NCI-H1105 treated with DMSO at 0.1 percent for 48 hours (cell line): ENCODE measurements at places on chromosomes 16 and 17.
A peak's percentile ranks its signal among the peaks of the same experiment; 100 is the strongest.

DNA sequence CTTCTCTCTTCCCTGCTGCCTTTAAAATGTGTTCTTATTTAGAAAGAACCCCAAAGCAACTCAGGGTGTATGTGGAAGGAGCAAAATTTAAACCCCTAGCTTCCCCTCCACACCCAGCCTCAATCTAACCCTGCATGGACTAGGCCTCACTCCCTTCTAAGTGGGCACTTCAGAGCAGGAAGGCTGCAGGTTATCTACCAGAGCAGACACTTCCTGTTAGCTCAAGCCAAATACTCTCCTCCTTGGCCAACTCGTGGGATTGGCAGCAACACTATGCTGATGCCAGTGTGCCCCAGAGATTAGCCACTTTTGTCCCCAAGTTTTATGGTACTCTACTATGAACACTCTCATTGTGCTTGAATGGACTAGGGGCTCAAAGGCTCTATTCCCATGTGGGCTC lies 35.6 kb downstream of the CCDC42 start:
- DNase-seq = no peak

GRCh38 chr16:11560701-11561453 lies 25.8 kb downstream of the LITAF start:
- no peak for DNase-seq

- no peak for DNase-seq
Observed at GRCh38 chr17:83171661-83172060, 92.3 kb downstream of the METRNL start.

- DNase-seq = no peak
Observed at GRCh38 chr16:81492311-81492761, 47.7 kb downstream of the CMIP start.

GRCh38 chr16:54585998-54586340 lies 299.4 kb upstream of the IRX3 start:
- DNase-seq = no peak

GRCh38 chr16:66958857-66959703 lies 2.0 kb upstream of the CES3 start:
- DNase-seq = no peak

GRCh38 chr16:3065742-3066439 lies 451 bp downstream of the IL32 start:
- no peak for DNase-seq

GRCh38 chr16:49336581-49336980 lies 37.0 kb upstream of the C16orf78 start:
- DNase-seq = no peak

DNA sequence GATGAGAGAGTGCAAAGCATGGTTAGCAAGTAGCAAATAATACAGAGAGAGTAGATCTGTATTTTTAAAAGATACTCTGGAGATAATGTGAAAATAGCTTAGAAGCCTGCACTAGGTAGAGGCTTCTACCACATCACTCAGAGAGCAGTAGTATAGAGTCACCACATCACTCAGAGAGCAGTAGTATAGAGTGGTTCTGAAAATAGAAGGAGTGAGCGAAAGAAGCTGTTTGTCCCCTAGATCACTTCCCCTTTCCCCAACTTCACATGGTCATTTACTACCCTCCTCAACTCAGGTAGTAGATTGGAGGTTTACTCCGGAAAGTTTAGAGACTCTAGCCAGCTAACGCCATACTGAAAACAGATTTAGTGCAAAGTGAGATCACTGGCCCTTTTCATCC lies 17.1 kb downstream of the DGKE start:
- DNase-seq = no peak

DNA sequence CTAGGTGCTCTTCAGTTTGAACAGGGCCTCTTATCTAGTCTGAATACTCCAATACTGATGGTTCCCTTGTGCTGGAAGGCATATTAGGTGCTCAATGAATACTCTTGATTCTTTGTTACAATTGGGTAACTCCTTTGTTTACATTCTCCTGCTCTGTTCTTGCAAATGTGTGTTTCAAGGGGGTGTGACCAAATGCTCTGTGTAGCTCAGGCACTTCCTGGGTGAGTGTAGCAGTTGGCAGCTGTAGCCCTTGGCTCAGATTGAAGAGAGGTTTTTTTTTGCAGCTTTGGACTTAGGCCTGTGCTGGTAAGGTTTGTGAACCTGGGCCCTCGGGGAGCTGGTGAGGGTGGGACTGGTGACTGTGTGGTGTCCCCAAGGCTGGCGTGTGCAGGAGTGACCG lies 20.2 kb downstream of the TBCD start:
- no peak for DNase-seq

DNA sequence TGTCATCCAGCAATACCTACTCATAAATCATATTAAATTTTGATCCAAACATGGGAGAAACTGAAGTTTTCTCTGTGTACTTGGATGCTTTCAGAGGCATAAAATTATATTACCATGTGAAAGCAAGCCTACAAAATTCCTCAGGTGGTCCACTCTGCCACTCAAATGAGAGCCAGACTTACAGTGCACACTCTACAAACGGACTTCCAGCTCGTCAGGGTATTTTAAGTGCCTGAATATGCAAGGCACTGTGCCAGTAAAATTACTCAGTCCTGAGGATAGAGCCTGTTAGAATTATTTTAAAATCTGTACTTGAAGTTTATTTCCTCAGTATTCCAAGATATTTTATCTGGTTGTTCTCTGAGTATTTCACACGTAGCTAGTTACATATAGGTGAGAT lies 54.5 kb downstream of the TENT4B start:
- DNase-seq = no peak

- no peak for DNase-seq
Observed at GRCh38 chr16:88569614-88569984, 604 bp upstream of the ZC3H18 start.

DNA sequence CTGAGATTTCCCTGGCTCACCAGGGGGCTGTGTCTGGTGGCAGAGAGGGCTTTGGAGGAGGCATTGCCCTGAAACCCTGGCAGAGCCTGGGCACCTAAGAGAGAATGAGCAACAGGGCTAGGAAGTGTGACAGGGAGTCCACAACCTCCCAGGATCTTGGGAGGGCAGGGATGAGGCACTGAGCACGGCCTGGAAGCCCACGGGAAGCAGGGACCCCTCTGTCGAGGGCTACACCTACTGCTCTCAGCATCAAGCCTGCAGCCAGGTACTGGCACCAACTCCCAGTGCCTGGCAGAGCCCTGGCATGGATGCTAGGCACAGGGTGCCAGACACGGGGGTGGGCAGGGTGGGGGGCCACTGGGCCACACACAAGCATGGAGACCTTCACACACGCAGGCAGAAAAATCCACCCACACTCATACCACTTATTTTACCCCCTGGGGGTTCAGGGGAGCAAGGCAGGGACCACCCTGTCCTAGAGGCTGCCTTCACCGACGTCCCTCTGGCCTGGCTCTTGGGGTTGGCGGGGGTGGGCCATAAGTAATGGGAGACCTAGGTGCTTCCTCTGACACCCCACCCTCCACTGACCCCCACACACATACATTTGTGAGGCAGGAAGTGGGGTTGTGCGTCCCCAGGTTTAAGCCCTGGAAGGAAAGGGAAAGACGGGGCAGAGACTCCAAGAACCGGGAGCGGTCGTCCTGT lies 970 bp upstream of the HSD11B2 start:
- no peak for DNase-seq

DNA sequence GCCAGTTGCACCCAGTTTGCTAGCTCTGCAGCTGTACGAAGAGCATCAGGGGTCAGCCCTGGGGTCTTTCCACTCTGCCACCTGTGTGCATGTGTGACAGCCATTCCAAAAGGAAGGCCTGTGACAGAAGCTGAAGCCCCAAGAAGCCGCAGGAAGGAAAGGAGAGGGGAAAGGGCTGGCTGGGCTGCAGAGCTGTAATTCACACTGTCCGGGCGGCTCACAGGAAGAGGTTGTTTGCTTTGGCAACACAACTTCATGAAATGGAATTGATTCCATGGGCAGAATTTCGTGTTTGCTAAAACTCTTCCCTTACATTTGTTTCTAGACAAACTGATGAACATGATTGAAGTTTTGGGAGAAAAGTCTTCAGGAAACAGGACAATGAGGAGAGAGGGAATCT lies 14.8 kb downstream of the TMEM204 start:
- DNase-seq = no peak

GRCh38 chr16:29744541-29745101 lies 1.2 kb downstream of the C16orf54 start:
- no peak for DNase-seq

- no peak for DNase-seq
Observed at GRCh38 chr16:87615621-87616041, 13.3 kb downstream of the JPH3 start.

- no peak for DNase-seq
Observed at GRCh38 chr17:47057830-47058229, 78.8 kb upstream of the RPRML start.

DNA sequence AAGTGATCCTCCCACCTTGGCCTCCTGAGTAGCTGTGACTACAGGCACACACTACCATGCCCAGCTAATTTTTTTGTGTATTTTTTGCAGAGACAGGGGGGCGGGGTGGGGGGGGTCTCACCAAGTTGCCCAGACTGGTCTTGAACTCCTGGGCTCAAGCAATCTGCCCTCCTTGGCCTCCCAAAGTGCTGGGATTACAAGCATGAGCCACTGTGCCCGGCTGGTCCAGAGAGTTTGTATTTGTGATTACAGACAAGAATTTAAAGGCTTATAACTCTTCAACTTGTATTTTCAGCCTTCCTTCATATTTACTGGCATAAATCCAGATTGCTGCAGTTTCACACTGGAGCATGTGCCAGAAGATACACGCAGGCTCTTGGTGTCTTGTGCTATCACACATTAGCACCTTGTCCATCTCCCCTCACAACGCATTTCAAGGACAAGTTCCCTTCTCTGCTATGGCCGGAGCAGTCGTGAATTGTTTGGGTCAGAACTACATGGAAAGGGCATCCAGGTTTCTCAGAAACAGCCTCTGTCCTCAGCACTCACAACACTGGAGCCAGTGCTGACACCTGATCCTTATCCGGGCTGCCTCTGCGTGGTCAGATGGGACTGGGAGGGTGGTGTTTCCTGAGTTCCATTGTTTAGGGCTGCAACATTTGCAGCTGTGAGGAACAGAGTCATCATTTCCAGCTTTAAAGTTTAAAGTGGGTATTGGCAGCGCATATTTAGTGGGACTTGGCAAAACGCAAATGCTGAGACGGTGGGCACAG lies 28.1 kb downstream of the WSCD1 start:
- DNase-seq = peak; percentile 72

DNA sequence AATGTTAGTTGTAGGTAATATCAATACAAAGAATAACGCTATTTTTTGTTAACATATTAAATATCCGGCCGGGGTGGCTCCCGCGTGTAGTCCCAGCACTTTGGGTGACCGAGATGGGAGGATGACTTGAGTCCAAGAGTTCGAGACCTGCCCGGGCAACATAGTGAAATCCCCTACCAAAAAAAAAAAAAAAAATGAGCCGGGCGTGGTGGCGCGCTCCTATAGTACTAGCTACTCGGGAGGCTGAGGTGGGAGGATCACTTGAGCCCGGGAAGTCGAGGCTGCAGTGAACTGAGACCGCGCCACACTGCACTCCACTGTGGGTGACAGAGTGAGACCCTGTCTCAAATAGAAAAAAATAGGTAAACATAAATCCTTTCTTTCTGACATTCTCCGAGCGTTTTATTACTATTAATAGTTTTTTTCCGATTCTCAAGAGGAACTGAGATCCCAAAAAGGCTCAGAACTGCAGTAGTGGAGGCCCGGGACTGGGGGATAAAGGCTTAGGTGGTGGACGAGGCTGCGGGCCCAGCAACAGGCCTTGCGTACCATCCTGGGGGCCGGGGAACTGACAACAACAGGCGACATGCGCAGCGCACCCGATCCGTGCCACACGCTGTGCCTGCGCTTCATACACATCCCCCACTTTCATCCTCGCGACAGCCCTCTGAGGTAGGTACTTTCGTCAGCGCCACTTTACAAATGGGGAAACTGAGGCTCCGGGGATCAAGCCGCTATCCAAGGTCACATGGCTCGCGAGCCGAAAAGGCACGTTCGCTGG lies 919 bp downstream of the N4BP1 start:
- DNase-seq = peak; percentile 24

GRCh38 chr17:59370593-59371299 lies 39.3 kb downstream of the YPEL2 start:
- no peak for DNase-seq

DNA sequence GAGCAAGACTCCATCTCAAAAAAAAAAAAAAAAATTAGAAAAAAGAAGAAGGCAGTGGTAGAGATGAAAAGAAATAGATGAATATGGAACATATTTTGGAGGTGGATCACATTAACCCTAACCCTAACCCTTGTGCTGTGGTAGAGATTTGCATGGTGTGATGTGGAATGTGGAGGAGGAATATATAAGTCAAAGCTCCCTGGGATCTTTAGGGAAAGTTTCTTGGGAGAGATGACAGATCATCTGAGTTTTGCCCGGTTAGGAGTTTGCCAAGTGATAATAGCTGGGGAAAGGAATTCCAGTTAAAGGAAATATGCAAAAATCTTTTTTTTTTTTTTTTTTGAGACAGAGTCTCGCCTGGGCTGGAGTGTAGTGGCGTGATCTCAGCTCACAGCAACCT lies 13.0 kb upstream of the BLMH start:
- DNase-seq = no peak
